ENCODE measurements at places on chromosomes 4 and X. TPM values are rescaled to one million over a fixed set of nuclear protein-coding genes. Genes with fewer than 3 reads are reported as not detected.

Gene MCUB
- 1.5 TPM for total RNA-seq

Gene INTS12
- 19.0 TPM for total RNA-seq

Gene CPZ
- total RNA-seq: 0.77 TPM

DNA sequence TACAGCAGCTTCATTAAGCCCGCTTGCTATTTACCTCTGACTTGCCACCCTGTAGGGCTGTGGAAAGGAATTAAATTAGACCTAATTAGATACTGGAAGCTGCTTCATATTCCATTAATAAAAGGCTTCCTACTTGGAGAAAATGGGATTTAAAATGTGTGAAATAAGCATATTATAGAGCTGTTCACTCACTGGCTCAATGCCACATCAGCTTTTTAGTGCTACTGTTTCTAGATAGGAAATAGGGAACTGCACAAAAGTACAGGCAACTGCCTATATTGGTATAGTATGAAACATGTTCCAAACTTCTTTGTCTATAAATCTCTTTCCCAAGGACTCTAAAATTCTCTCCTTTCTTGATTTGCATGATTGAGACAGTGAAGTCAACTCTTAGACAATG, 407.9 kb upstream of the AADAT start:
- no peak for DNase-seq
- no peaks in the 10 kb centered on the region for H3K36me3 ChIP-seq
- H3K4me3 ChIP-seq: no peak overlapping the region
- no peak overlapping the region for H3K27ac ChIP-seq

- H3K36me3 ChIP-seq: no peaks in the 10 kb centered on the region
- no peaks in the 10 kb centered on the region for H3K4me1 ChIP-seq
- H3K27ac ChIP-seq: no peak overlapping the region
- H3K27me3 ChIP-seq: no peaks in the 10 kb centered on the region
These were observed 648.3 kb downstream of the GABRG1 start for GRCh38 chr4:45475548-45475947.

Data from right lobe of liver (tissue), 6 donors.